NK-92 treated with Interleukin-12 subunit alpha and Interleukin-12 subunit beta, amount 100 ng/mL, for 24 hours (cell line): ENCODE measurements at places on chromosomes 3 and 15.

- DNase-seq: no peak
These were observed 40.7 kb downstream of the GASK1A start for GRCh38 chr3:43019826-43020225.

DNA sequence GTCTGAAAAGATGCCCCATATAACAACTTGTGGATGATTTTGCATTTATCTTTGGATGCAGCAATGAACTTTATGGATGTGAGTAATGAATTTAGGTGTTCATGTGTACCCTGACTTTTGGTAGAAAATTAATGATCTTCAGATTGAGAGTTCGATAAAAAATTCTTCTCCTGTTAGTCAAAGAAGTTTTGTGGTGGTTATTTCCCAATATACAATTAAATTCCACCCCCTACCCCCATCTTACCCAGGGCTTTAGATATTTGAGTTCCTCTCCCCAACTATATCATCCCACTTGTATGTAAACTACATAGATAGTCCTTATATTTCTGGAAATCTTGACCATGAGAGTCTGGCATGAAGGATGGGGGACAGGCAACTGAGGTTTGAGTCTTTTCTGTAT lies 126.1 kb upstream of the ALDH1A3 start:
- no peak for DNase-seq

DNA sequence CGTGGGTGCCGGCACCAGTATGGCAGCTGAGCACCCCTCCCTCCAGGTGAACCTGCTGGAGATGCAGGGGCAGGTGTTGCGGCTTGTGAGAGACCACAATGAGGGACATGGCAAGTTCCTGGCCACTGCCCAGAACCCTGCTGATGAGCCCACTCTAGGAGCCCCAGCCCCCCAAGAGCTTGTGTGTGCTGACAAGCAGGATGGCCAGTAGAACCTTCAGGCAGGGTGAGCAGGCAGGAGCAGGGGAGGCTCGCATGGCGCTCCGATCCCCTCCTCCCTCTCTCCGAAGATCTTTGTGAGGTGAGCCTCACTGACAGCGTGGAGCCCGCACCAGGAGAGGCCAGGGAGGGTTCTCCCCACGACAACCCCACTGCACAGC lies 29.8 kb downstream of the NGRN start:
- no peak for DNase-seq

DNA sequence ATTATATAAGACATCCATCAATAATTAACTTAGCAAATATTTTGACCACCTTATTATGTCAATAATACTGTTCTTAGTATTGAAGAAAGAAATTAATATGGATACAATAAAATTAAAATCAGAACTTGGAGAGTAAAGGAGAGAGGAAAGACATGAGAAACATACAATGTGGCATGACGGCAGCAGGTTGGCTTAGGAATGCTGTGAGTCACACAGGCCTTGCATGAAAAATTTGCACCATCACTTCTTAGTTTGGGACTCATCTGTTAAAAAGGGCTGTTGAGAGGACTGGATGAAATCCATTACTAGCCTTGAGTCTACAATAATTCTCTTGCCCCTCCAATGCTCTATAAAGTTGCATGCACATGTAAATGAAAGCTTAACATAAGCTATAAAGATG lies 880.8 kb downstream of the ROBO1 start:
- DNase-seq: no peak

DNA sequence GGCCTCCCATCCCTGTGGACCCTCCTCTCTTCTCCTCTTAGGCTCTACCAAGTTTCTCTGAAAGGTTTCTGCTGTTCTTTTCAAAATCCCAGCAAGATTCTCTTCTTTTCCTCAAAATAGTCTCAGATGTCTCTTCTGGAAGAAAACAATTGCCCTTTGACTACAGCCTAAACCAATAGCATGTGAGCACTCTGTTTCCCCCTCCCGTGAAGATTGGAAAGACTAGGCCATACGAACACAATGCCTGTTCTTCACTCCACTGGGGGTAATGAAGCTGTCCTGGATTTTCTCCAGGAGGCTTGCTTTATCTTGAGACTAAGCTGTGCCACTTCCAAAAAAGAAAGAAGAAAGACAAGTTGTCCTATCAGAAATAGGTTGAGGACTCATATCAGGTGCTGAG lies 178.7 kb upstream of the MCTP2 start:
- no peak for DNase-seq

- DNase-seq: no peak
These were observed 34.4 kb downstream of the ALDH1L1 start for GRCh38 chr3:126146034-126146433.

- no peak for DNase-seq
These were observed 71.8 kb downstream of the CHDH start for GRCh38 chr3:53774414-53774813.

- no peak for DNase-seq
These were observed 11.4 kb upstream of the CYP11A1 start for GRCh38 chr15:74378848-74379247.

DNA sequence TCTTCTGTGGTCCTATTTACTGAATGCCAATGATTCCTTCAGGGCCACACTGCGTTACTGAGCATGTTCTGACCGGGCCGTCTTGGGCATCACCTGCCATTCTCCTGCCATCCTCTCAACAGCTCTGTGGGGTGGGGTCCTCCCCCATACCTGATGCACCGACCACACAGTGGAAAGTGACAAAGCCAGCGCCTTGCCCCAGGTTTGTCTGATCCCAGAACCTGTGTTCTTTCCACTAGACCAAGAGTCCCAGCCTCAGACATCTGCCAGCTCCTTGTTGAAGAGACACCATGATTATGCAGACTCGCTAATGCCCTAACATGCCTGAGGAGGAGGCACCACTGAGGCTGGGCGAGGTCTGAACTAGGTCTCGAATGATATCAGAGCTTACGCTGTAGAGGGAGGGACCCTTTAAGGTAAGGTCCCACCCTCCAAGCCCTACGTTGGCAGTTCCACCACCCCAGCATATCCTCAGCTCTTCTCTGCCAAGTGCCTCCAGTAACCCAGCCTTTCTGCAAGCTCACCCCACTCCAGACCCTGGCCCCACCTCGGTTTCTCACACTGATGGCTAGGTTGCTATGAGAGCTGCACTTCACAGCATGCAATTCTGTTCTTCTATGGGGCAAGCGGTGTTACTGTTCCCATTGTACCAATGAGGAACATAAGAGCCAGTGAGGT lies 29.8 kb upstream of the PLXNA1 start:
- no peak for DNase-seq

DNA sequence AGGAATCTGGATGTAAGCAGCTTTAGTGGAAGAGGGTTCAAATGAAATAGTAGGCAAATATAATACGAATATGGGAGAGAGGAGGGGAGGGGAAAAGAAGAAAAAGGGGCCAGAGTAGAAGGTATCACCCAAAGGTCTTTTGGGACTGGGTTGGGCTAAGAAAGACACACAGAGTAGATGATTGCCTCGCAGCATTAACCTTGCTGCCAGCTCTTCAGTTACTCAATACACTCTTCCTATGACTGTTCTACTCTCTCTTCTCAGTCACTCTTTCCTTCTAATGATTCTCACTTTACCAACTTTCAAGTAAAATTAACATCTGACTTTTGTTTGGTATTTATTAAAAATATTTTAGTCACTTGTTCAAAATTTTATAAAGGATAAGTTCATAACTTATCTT lies 52.8 kb downstream of the CLASP2 start:
- DNase-seq: no peak

DNA sequence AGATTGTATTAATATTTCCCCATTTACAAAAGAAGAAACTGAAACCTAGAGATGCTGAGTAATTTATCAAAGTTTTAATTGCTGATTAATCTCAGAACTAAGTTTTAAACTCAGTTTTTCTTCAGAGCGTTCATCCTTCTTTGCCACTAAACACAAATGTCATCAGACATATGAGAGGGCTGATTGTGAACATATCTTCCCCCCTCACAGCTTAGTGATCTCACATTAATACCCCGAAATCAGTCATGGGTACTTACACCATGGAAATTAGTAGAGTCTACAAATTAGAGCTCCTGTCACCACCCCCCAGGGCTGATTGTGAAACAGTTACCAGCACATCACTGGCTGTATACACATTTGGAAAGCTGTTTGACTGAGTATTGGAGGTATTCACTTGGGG lies 189.3 kb upstream of the SGO1 start:
- no peak for DNase-seq

GRCh38 chr3:141184430-141184829 lies 47.2 kb upstream of the PXYLP1 start:
- no peak for DNase-seq

DNA sequence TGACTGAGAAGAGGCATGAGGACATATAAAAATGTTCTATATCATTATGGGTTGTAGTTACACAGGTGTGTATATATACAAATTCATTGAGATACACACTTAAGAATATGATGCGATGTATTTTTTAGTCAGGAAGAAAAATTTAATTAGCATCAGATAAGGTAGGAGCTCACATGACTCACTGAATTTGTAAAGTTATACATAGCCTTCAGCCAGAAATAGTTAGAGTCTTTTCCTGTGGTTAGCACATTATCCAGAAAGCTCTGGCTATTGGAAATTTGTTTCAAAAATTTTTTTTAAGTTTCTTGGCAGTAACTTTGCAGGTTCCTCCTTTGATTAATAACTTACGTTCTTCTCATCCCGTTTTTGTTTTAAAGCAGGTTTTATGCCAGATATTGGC lies 88.6 kb downstream of the STT3B start:
- no peak for DNase-seq

DNA sequence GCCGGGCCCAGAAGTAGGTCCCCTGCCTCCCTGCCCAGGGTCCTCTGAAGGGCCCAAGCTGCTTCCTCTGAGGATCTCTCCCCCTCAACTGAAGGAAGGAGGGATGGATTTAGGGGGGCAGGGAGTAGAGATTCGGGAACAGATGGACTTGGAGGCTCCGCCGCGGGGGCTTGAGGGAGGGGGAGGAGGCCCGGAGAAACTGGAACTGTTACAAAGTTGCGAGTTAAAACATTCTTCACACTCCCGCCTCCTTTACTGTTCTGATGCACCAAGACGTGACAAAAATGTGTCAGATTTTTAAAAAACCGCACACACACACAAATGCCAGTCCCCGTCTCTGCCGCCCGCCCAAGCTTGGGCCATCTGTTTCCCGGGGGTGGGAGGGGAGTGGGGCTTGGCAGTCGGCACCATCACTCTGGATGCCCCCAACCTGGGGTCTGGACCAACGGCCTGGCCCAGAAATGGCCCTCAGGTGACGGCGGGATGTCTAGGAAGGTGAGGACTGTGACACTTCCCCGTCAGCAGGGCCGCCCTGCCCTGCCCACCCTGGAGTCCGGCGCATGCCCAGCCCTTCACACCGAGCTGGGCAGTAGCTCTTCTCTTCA lies 25.0 kb upstream of the LINGO1 start:
- DNase-seq: no peak

- no peak for DNase-seq
These were observed 235.7 kb upstream of the CFAP20DC start for GRCh38 chr3:59285560-59285959.

GRCh38 chr15:61309031-61309511 lies 80.0 kb upstream of the RORA start:
- no peak for DNase-seq

GRCh38 chr3:36678216-36679013 lies 85.9 kb downstream of the DCLK3 start:
- no peak for DNase-seq

DNA sequence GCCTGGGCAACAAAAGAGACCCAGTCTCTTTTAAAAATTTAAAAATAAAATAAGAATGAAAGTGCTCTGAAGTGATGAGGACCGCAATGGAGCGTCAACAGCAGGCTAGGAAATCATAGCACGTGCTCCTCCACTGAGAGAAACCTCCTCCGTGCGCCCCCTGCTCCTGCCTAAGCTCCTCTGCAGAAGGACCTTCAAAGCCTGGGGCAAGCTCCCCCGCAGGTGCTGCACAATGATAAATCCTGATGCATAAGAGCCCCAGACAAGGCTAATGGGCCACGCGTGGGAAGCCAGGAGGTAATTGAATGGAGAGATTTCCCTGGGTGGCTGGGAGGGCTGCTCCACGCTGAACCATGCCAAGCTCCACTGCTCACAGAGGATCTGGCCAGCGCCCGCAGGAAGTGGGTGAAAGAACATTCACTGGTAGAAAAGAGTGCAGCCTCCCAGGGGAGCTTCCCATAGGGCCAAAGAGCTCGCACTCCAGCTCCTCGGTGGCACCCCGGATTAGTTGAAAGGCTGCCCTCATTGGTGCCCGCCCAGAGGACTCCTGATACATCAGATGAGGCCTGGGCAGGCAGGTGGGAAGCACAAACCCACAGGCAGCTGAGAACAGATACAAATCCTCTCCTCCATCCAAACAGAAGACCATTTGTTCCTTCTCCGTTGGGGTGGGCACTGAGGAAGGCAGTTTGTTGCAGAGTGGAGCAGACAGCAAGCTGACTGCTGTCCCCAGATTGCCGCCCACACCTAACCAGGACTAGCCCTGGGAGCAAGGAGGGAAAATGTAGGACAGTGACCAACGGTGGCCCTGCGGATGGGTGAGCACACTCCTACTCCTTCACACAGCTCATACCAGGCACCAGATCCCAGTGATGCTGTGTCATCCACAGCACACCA lies 52.5 kb downstream of the CPN2 start:
- DNase-seq: no peak

DNA sequence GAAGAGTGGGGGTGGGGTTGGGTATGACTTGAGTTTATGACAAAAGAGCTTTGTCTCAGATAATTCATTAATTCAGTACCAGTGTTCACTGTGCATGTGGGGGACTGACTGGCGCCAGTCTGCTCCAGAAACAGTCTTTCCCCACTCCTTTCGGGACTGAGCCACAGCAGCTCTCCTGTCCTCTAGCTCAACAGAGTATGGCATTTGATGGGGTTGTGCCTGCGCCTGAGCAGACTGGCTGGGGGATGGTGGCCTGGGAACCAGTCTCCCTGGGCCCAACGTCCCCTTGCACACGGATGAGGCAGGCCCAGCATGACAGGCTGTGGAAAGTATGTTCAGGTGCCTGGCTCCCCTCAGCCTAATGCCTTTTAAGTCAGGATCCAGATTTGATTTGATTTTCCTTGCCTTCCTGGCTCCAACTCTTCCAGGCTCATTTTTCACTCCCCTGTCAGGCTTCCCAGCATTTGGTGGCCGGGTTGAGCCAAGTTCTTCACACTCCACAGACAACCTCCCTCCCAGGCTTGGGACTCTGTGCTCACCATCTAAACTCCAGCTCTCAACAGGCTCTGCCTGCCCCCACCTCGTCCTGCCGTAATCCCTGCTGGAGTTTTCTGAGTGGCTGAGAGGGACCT lies 105.0 kb downstream of the MYLK start:
- DNase-seq: no peak
